ENCODE measurements at places on chromosomes 7 and 10.
A peak's percentile ranks its signal among the peaks of the same experiment; 100 is the strongest.

DNA sequence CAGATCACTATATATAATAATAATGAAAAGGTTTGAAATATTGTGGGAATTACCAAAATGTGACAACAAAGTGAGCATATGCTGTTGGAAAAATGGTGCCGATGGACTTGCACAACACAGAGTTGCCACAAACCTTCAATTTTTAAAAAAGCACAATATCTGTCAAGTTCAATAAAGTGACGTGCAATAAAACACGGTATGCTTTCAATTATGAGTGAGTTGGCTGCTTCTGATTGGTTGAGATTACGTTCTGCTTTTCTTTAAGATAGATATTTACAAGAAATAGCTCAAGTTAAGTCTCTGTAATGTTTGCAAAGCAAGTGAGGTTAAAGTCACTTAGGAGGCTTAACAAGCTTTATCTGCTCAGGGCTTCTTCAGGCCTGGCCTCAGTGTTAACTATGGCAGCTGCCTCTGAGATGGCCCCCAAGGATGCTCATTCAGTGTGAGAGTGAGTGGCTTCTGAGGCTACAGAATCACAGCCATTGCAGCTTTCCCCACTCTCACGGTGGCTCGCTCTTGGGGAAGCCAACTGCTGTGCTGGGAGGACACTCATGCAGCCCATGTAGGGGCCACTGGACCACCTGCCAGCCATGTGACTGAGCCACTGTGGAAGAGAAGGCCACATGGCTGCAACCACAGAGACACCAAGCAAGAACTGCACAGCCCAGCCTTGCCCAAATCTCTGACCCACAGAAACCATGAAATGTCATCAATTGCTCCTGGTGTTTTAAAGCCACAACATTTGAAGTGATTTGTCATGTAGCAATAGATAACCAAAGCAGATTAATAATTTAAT is 78.3 kb upstream of the TMEM72 start:
- H3K4me3 ChIP-seq: no peak overlapping the region
- H3K27me3 ChIP-seq: peaks cover 4% of the 10 kb centered on the region
- no peak for ATAC-seq
- no peaks in the 10 kb centered on the region for H3K4me1 ChIP-seq

GRCh38 chr10:119403921-119404320 is 138.6 kb downstream of the RGS10 start:
- H3K4me1 ChIP-seq: no peaks in the 10 kb centered on the region
- H3K27me3 ChIP-seq: no peaks in the 10 kb centered on the region
- no peak for ATAC-seq
- H3K36me3 ChIP-seq: no peaks in the 10 kb centered on the region
- no peak overlapping the region for H3K27ac ChIP-seq
- H3K4me3 ChIP-seq: no peak overlapping the region

GRCh38 chr7:41977151-41977651 is 259.8 kb downstream of the GLI3 start:
- no peaks in the 10 kb centered on the region for H3K36me3 ChIP-seq
- no peaks in the 10 kb centered on the region for H3K4me1 ChIP-seq
- peaks cover 7% of the 10 kb centered on the region for H3K27me3 ChIP-seq
- no peak overlapping the region for H3K27ac ChIP-seq

DNA sequence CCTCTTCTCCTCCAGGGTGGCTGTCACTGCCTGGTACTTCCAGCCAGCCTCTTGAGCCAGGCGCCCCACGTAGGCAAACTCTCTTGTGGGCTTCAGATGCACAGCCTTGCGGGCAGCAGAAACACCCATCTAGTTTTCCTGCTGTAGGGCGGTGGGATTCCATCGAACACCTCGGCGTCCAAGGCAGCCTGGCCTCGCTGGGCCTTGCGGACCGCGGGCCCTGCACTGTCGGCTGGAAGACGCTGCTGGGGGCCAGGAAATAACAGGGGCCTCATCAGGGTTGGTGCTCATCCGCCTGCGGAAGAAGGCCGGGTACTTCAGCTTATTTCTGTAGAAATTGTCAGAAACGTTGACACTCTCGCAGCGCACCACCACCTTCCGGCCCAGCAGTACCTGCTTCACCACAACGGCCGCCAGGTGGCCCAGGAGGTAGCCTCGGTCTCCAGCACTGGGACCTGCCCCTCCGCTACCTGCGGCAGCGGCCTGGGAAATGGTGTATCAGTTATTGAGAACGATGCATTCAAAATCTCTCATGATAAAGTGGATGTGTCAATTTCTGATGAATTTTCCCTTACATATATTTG is 61.1 kb downstream of the WDFY4 start:
- no peak overlapping the region for H3K27ac ChIP-seq
- H3K36me3 ChIP-seq: no peaks in the 10 kb centered on the region

DNA sequence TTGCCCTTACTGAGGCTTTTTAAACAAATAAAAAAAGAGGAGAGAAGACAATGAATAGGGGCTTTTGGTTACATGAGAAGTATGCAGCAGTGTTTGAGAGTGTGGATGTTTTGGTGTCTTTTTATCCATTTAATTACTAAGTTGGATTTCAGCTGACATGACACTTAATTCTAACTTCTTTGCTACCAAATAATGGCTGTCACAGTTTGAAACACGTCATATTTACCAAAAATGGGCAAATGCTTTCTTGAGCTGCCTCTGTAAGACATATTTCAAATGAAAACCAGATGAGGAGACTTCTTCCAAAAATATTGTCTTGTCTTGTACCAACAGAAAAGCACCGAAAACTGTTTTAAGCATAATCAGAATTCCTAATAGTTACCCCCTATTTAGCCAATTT is 4.0 kb downstream of the ABCB4 start:
- H3K4me3 ChIP-seq: no peak overlapping the region
- no peaks in the 10 kb centered on the region for H3K36me3 ChIP-seq
- H3K27me3 ChIP-seq: peaks cover 34% of the 10 kb centered on the region
- H3K4me1 ChIP-seq: peaks cover 4% of the 10 kb centered on the region

DNA sequence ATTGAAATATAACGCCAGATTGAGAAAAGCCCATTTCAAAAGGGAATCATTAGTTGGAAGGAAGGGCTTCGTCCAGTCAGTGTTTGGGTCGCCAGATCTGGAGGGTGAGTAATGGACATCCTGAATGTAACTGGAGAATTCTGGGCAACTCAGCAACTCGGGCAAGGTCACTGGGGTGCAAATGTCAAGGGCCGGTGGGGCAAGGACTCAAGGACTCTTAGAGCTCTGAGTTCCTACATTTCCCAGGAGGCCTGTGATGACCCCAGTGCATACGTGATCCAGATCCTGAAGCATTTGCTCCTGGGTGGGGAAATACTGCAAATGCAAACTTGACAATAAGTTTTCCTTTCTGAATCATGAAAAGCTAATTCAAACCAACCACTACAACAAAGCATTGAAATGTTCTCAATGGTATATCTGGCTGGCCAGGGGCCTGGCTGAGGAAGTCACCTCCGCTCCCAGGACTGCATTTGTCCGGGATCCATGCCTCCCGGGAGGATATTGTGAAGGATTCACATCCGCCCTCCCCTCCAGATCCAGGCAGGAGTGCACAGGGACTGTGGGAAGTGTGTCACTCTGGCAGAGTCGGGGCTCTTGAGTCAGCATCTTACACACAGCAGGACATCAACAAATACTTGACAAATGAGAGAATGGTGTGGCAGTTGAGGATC is 164.0 kb downstream of the FANK1 start:
- H3K4me1 ChIP-seq: no peaks in the 10 kb centered on the region
- ATAC-seq: no peak
- H3K36me3 ChIP-seq: no peaks in the 10 kb centered on the region
- peaks cover 4% of the 10 kb centered on the region for H3K27me3 ChIP-seq
- no peak overlapping the region for H3K4me3 ChIP-seq

DNA sequence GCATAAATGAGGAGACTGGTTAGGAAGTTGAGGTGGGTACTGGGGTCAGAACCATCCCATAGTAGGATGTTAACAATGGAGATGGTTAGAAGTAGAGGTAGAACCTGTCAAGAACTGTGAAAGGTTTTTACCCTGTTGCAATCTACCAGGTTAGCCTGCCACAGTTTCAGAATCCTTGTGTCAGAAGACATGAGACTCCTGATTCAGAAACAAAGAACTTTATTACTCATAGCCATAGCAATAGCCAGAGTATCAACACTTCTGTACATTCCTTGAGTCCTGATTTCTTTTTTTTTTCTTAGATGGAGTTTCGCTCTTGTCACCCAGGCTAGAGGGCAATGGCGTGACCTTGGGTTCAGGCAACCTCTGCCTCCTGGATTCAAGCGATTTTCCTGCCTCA is 200.9 kb downstream of the GRM3 start:
- no peaks in the 10 kb centered on the region for H3K36me3 ChIP-seq
- no peak overlapping the region for H3K4me3 ChIP-seq
- H3K4me1 ChIP-seq: no peaks in the 10 kb centered on the region
- ATAC-seq: peak; percentile 78
- peaks cover 3% of the 10 kb centered on the region for H3K27me3 ChIP-seq

DNA sequence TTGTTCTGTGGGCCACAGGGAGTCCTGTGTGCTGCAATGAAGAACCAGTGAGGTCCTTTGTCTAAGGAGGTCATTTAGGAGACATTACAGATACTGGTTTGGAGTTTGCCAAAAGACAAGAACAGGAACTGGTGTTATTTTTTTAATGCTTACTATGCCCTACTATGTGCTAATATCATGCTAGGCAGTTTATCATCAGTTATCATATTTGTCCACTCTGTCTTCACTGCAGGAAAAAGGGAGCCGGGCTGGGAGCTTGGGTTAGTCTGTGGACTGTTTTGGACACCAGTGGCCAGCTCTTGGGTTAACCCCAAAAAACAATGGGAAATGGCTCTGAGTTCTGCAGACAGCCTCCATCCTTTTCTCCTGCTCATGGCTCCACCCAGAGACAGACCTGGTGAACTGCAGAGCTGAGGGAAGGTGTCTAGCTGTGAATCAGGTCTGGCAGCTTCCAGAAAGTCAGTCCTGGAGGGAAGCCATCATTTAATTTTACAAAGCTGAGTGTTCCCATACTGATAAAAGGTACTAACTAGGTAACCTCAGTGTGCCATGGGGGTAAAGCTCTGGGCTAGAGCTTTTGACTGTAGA is 101.2 kb upstream of the ZNF746 start:
- no peaks in the 10 kb centered on the region for H3K27me3 ChIP-seq
- peak overlapping the region; percentile 81 for H3K4me3 ChIP-seq
- H3K27ac ChIP-seq: peak overlapping the region; percentile 98
- H3K4me1 ChIP-seq: peaks cover 21% of the 10 kb centered on the region
- H3K36me3 ChIP-seq: peaks cover 85% of the 10 kb centered on the region
- peak; percentile 17 for ATAC-seq

All from activated T-helper 17 cell treated with anti-CD3 and anti-CD28 coated beads, Interleukin-2, amount 50 U/mL, for 72 hours (primary cell).